ENCODE measurements at places on chromosomes 6 and 20.
A peak's percentile ranks its signal among the peaks of the same experiment; 100 is the strongest.

DNA sequence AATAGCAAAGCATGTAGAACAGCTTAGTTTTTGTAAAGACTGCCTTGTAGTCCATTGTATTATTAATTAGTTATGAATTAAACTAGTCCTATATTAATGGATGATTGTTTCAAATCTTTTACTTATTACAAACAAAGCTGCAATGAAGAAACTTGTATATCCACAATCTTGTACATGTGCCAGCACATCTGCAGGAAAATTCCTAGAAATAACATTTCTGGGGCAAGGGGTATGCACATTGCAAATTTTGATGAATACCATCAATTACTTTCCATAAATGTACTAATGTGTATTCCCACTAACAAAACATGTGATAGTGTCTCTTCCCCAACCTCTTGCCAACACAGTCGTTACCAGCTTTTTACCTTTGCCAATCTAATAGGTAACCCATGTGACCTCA is 73.6 kb upstream of the AKAP12 start:
- DNase-seq: no peak

- no peak for DNase-seq
These were observed 6.2 kb upstream of the MRGBP start for GRCh38 chr20:62790075-62790474.

DNA sequence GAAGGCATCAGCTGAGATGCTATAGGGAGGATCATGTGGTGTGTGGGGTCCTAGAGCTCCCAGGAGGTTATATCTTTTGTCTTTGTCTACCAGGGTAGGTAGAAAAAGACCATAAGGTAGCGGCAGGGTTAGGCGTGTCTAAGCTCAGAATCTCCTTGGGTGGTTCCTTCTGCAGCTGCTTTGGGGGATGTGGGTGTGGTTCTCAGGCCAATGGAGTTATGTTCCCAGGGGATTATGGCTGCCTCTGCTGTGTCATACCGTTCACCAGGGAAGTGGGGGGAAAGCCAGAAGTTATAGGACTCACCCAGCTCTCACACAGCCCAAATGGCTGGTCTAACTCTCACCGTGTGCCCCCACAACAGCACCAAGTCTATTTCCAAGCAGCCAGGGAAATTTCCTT is 107.4 kb upstream of the ADGRB3 start:
- DNase-seq: no peak

DNA sequence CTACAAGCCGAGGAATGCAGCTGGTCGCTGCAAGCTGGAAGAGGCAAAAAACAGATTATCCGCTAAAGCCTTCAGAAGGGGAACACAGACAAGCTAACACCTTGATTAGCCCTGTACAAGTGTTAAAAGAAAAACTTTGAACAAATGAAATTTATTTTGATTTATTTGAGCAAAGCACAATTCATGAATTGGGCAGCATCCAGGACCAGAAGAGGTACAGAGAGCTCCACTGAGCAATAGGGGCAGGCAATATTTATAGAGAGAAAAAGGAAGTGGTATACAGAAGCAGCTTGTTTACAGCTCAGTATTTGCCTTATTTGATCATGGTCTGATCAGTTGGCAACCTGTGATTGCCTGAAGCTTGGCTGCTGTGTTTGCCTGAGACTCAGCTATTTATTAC is 17.6 kb downstream of the HLA-DOB start:
- DNase-seq: no peak

DNA sequence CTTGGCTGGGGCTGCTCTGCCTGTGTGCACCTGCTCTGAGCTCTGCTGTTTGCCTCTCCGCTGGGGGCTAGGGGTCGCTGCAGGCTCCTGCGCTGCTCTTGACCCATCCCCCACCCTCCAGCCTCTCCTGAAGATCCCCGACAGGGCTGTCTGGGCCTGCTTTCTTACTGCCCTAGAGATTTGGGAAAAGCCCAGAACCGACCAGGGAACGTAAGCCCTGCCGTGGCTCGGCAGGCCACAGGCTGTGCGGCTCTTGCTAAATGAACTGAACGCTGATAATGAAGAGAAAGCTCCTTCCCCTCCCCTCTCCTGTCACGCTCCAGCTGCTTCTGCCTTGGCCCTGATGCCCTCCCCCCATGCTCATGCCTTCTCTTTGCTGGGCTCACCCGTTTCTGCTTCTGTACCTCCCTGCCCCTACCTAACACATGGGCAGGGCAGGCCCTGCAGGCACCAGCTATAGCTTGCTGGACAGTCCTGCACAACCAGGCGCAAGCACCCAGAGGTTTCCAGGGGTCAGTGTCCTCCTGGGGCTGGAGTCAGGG is 32.0 kb upstream of the PCMTD2 start:
- no peak for DNase-seq

- DNase-seq: no peak
These were observed 495.4 kb downstream of the BTBD3 start for GRCh38 chr20:12413116-12413515.

DNA sequence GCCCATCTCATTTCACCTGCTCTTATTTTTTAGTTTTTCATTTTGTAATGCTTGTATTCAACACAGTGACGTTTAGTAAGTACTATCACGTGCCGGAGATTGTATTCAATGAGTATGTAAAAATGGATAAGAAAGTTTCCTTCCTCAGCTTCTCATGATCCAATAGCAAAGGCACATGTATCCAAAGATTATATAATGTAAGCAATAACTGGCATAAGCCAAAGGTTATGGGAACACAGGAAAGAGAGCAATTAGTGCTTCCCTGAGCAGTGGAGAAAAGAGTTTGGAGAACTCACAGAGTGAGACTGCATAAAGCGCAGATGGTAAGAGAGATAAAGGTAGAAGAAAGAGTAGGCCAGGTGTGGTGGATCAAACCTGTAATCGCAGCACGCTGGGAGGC is 21.8 kb upstream of the LTV1 start:
- no peak for DNase-seq

DNA sequence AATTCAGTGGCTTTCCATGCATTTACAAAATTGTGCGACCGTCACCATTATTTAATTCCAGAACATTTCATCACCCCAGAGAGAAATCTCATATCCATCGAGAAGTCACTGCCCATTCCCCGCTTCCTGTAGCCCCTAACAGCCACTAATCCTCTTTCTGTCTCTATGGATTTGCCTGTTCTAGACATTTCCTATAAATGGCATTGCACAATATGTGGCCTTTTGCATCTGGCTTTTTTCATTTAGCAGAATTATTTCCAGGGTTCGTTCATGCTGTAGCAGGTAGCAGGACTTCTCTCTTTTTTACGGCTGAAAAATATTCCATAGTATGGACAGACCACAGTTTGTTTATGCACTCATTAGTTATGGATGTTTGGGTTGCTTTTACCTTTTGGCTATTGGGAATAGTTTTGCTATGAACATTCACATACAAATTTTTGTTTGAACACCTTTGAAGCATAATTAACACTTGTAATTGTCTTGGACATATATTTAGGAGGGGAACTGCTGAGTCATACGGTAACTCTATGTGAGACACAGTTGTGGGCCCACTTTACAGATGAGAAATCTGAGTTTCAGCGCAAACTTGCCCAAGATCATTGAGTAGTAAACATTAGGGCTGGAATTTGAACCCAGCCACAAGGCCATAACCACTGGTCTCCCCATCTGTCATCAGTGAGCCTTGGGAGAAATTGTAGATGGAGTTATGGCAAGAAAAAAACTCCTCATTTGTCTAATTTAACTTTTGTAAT is 126.9 kb downstream of the BMP7 start:
- no peak for DNase-seq

DNA sequence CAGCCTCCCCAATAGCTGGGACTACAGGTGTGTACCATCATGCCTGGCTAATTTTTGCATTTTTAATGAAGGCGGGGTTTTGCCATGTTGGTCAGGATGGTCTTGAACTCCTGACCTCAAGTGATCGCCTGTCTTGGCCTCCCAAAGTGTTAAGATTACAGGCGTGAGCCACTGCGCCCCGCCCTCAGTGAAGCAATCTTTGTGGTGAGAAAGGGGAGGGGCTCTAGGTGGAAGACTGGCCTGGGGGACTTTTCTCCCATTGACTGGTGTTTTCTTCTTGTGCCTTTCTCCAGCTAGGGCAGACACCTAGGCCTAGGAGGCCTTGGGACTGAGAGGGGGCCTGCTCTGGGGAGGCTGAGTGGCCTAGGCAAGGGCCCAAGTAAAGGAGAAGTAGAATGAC is 84.1 kb downstream of the DNAAF9 start:
- DNase-seq: no peak

DNA sequence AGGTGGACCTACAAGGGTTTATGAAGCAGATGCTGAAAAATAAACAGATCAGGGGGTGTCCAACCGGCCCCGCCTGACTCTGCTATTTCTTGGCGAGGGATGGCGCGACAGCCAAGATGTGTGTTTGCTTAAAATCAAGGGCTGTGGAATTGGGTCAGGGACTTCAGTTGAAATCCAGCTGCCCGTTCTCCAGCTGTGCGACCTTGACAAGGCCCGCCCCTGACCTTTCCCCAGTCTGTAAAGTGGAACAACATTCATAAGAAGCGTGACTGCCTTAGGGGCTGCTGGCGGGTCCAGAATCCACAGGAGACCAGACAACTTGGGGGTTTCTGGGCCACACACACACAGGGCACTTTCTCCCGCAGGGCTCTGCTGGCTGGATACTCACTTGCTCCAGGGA is 517.5 kb downstream of the PREX1 start:
- no peak for DNase-seq

- DNase-seq: no peak
These were observed 667.0 kb upstream of the MARCKS start for GRCh38 chr6:113190170-113190569.

- peak; percentile 74 for DNase-seq
These were observed 18.9 kb downstream of the SCGN start for GRCh38 chr6:25670793-25671513.

DNA sequence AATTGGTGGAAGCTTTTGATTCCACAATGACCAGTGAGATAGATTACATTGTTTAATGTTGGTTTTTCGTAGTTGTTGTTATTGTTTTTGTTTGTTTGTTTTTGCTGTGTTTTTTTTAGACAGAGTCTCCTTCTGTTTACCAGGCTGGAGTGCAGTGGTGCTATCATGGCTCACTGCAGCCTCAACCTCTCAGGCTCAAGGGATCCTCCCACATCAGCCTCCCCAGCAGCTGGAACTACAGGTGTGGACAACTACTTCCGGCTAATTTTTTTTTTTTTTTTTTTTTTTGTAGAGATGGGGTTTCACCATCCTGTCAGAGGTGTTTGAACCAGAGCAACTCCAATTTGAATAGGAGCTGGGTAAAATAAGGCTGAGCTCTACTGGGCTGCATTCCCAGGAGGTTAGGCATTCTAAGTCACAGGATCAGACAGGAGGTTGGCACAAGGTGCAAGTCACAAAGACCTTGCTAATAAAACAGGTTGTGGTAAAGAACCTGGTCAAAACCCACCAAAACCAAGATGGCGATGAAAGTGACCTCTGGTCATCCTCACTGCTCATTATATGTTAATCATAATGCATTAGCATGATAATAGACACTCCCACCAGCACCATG is 10.9 kb upstream of the AKAP12 start:
- DNase-seq: no peak

- no peak for DNase-seq
These were observed 66.9 kb downstream of the GMPR start for GRCh38 chr6:16305246-16305725.

GRCh38 chr20:31759836-31760518 is 20.9 kb downstream of the TPX2 start:
- DNase-seq: no peak

DNA sequence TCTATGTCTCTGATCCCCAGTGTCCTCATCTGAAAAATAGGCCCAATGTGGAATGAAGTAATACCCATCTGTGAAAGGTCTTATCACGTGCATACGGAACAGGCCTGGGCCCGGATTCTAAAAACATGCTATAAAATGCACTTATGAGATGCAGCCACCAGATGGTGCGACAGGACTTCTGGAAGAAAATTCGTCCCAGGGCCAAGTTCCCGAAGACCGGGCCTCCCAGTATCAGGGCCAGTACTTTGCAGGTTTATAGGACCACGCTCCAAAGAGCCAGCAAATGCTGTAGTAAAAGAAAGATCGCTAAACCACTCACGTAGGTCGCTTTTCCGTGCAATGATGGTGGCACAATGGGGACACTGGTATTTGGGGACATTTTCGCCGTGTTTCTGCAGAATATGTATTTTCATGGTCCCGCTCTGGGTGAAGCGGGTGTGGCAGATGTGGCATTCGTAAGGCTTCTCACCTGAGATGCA is 10.6 kb downstream of the CTCFL start:
- DNase-seq: peak; percentile 10

DNA sequence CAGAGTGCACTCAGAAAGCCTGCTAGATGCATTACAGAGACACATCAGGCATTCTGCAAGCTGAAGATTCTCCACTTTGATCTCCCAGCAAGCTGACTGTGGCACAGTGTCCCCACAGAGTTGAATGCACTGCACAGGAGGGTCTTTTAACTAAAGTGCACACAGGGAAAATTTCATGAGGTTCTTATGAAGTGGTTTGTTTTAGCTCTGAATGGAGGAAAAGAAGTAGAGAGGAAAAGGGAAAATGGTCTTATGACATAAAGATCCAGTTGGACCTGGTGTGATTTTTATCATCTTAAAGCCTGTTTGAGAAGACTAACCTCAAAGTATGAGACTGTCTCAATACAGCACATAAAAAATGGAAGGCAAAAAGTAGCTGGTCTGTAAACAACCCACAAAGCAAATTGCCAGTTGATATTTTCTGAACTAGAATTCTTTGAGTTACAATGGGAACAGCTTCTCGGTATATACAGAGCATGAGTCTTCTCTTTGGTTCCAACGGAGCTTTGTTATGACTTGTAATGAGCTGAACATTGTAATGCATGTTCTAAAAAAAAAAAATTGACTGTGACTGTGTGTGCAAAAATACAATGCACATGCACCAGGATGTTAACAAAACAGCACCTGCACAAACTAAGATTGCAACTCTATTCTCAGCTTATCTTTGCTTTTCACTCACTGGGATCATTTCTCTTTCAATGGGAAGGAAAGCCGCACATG is 383.0 kb upstream of the ID4 start:
- no peak for DNase-seq

DNA sequence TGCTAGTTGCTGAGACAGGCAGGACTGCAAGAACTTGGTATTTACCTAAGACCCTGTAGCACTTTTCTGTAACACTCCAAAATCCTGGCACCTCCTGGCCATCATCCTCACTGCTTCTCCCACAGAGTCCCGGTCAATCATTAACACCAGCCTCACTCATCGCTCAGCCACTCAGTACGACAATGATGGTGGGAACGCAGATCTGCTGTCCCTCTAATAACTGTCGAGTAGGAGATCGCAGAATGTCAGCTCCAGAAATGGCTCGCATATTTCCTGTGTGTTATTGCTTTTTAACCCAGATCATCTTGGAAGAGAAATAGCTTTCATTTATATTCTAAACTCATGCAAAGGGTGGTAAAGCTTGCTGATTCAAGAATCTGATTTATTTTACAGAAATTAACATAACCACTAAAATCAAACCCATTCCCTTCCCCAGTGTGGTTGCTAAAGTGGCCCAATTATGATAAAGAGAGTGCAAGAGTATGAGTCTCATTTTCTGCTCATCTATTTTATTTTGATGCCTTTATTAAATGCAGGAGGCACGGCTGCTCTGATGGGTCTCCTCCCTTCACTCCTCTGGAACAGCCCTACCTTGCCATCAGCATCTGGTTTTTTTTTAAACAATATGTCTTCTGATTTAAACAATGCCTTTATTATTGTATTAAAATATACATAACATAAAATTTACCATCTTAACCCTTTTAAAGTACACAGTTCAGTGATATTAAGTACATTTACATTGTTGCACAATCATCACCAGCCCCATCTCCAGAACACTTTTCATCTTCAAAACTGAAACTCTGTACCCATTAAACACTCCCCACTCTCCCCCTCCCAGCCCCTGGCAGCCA is 28.3 kb upstream of the GGTLC1 start:
- DNase-seq: no peak

All from retinal pigment epithelial cell (primary cell).